ENCODE measurements at places on chromosomes 3 and 15.

GRCh38 chr15:52261498-52262242 is 33.9 kb downstream of the MYO5C start:
- no peak for DNase-seq

DNA sequence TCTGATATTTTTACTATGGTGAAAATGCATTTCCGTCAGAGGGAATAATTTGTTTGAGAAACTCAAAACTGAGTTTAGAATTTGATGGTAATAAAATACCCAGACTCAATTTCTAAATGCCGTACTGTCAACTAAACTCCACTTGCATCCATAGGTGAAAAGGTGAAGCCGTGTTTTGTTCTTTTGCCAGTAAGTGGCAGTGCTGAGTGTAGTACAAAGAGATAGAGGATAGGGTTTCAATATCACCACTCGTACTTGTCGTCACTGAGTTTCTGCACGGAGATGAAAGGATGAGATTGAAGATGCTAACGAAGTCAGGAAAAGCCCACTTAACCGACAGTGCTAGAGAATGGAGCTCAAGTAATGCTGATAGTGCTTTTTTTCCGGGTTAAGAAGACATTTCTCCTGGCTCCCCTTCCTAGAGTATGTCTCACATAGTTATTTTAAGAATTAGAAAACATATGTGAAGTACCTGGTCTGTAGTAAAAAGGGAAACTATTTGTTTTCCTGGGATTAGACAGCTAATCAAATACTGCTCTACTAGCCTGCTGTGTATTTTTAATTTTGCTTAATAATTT is 345.1 kb downstream of the IL5RA start:
- no peak for DNase-seq

DNA sequence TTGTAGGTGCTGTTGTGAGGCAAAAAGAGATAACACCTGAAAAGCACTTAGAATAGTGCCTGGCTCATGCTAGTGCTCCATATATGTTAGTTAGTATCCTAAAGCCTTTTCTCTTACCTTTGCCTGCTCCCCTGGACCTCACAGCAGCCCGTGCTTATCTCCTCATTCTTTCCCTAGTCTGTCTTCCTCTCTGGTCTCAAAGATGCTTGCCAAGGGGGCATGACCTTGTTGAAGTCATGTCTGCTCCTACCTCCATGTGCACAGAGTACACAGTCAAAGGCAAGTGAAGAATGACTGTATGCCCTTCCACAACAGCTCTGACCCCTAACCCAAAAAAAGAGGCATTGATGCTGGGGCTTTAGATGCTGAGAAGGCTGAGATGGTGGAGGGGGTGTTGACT is 722 bp upstream of the CYP8B1 start:
- no peak for DNase-seq

DNA sequence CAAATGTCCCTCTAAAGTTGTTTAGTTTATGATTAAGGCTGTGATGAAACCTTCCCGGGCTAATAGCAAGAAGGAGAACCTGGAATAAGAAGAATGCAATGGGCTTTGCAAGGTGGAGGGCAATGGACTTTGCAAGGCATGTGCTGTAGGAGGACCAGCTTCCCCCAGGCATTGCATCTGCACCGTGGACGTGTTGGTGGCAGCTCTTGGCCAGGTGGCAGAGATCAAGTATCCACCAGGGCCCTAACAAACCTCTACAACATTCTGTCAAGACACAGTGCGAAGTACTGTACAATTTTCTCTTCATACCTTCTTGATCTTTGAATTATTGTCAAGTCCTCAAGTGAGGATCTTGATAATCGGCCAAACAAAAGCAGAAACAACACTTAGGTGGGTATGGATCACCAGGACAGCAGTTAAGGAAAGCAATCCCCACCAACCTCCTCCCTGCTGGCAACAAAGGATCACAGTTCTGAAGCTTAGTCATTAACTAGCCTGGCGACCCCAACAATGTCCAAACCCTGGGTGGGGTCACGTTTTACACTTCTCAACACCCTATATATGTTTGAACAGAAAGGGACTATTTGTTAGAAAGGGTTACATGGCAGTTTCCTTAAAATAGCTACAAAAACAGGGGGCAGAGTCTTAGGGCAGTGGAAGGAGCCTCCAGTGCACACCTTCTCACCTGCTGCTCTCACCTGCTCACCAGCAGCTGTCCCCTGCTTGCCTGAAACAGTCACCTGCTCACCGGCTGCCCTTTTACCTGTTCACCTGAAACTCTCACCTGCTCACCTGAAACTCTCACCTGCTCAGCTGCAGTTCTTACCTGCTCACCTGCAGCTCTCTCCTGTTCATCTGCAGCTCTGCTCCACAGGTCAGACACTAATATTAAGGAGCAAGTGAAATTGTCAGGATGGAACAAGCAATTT is 137.9 kb upstream of the LIPC start:
- DNase-seq, result no peak

- no peak for DNase-seq
Measured at GRCh38 chr3:3802046-3802445, 2.8 kb downstream of the LRRN1 start.

DNA sequence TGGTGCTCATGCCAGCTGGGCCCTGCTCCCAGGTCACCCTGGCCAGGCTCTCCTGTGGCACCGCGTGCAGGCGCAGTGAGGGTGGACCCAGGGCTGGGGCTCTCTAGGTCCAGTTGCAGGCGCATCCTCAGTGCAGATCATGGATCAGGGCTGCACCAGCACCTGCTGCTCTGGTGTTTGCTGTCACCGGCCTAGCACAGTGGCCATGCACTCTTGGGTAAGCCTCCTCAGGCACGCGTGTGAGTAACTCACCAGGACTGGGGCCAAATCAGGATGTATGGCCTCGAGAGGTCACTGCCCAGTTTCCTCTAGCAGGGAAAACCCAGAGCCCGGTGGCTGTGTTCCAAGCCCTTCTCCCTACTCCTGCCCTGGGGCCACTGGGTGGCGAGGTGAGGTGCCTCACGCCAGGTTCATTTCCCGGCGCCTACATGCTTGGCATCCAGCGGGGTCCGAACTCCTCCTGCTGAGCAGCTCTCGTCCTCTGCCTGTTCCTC is 45.5 kb upstream of the SLC41A3 start:
- no peak for DNase-seq

DNA sequence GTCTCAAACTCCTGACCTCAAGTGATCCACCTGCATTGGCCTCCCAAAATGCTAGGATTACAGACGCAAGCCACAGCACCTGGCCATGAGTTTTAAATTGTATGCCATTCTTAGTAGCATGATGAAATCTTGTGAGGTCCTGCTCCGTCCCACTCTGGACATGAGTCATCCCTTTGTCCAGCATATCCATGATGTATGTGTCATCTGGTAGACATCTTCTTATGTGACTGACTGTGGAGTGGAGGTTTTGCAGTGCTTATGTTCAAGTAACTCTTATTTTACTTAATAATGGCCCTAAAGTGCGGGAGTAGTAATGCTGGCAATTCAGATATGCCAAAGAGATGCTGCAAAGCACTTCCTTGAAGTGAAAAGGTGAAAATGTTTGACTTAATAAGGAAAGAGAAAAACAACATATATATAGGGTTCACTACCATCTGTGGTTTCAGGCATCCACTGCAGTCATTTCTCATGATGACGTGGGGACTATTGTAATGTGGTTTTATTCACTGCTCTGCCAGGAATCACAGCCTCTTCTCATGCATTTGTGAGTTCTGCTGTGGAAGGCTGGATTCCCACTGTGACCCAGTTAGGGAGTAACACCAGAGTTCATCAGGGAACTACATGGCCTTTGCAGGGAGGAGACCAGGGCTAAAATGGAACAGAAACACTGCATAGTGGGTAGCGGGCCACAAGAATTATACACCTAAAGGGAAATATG is 204.6 kb upstream of the STRIT1 start:
- no peak for DNase-seq

DNA sequence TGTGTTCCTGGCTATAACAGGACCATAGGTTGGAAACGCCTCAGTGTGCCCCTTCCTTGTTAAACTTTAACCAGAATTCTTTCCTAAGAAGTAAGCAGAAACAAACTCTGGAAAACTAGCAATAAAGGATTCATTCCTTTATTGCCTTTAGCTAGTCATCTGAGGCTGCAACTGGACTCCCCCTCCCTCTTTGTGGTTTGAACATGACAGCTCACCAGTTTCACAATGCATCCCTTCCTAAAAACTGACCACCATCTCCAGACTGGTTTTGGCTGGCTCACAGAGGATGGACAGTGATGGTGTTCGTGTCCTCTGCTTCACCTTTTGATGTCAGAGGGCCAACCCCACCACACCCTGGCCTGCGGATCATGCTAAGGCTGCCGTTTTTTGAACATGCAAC is 27.9 kb upstream of the TGFBR2 start:
- no peak for DNase-seq

- no peak for DNase-seq
Measured at GRCh38 chr15:25544076-25544475, 105.3 kb upstream of the UBE3A start.
